ENCODE measurements at places on chromosomes 7 and 10.

GRCh38 chr7:25770235-25770634 is 381.8 kb upstream of the NFE2L3 start:
- no peak for DNase-seq

- DNase-seq: no peak
These were observed 283.4 kb downstream of the TFEC start for GRCh38 chr7:115747174-115747573.

- DNase-seq: peak; percentile 62
These were observed 1.7 kb downstream of the KLF6 start for GRCh38 chr10:3783316-3783681.

DNA sequence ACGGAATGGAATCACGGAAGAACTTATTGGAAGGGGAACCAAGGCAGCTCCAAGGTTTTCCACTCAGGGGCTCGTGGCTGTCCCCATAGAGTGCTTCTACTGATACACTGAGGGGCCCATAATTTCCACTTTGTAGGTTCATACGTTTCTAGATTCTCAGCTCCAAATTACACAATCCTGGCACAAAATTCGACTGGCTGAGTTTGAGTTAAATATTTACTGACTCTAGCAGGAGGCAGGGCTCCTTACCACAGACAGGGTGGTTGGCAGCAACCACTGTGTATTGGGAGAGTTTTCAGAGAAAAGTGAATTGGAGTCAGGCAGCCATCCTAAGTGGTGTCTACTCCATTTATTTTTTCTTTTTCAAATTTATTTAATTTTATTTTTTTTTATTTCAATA is 55.4 kb upstream of the SEC61G start:
- DNase-seq: no peak

- DNase-seq: peak; percentile 63
These were observed 13.6 kb downstream of the TSPAN15 start for GRCh38 chr10:69464801-69465401.
